ENCODE measurements at places on chromosomes 6 and 20.

DNA sequence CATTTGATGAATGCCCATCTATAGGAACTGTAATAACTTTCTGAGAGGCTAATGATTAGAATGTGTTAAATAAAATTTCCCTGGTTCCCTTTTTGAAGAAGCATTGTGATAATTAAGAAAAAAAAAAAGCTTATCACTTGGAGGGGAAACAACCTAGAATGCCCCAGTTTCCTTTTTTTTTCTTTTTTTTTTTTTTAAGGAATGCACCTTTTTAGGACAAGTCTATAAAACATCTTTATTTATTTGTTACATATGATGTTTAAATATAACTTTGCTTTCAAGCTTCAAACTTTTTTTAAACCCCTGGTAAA, 7.3 kb upstream of the MRPS10 start:
- DNase-seq: no peak

- no peak for DNase-seq
Measured at GRCh38 chr6:87618531-87618930, 28.6 kb downstream of the ORC3 start.

- peak; percentile 91 for DNase-seq
Measured at GRCh38 chr6:292506-293192, 362 bp downstream of the DUSP22 start.

DNA sequence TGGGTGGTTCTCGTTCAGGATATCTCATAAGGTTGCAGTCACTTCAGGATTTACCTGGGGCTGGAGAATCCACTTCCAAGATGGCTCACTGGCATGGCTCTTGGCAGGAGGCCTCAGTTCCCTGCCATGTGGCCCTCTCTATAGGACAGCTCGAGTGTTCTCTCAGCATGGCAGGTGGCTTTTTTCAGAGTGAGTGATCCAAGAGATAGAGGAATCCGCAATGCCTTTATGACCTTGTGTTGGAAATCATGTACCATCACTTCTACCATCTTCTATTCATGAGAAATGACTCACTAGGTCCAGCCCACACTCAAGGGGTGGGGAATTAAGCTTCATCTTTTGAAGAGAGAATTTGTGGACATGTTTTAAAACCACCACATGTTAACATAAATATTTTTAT, 37.8 kb downstream of the PPP1R16B start:
- DNase-seq: peak; percentile 80

DNA sequence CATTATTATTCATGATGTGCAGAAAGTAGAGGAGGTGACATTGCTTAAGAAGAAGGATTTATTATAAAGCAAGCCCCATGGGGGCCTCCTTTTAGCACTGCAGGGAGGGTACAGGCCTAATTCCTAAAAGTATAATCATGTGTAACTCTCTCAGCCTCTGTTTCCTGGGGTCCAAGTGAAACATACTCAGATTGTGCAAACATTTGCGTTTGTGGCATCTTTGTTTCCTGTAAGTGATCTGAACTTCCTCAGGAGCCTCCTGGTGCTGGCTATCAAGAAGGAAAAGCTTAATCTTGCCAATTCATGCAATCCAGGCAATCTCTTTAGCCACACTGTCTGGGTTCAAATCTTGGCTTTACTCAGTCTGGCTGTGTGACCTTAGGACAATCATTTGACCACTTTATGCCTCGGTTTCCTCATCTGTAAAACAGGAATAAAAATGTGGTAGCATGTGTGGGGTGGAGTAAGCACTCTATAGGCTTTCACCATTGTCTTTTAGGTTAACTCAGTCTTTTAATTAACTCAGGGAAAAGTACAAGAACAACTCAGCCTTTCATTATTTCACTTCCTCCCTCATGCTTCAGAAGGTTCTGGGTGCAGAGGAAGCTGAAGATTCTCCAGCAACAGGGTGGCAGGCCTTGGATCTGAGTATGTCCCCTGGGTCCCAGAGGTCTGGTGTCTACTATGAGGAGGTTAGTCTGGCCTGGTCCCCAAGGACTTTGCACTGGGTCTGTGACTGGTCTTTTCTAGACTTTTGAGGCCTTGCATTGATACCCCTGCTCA, 831 bp upstream of the SIRPB2 start:
- DNase-seq: no peak

- no peak for DNase-seq
Measured at GRCh38 chr20:61673152-61673847, 392.4 kb downstream of the TAF4 start.

DNA sequence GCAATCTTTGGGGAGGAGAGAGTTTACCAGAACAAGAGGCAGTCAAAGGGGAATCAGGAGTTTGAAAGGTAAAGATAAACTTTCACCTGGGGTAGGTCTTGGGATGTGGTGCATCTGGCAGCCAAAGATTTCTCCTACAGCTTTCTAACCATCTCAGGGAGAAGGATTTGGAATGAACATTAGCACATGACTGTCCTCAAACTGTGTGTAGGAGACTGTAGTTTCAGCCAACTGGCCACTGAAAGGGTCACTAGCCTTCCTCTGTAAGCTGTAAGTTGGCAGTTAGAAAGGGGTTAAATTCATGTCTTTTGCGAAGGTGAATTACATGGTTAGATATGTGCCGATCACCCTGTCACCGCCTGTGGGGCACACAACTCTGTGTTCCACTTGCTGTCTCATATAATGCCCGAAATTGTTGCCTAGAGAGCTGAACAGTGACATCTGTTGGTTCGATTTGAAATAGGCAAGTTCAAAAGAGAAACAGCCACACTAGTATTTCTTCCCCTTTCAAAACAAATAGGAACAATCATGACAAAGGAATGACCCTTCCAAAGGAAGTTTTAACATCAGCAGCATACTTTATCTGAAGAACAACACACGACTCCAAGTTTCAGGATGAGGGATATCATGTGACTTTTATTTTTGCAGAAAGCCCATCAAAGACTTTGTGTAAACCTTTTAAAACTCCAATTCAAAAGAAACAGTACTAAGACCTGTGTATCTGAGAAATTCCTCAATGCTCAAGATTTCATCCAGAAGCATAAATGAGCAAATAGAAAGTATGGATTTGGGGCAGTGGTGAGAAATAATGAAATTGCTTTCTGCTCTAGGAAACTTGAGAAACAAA, 1.1 kb upstream of the OPN5 start:
- peak; percentile 65 for DNase-seq

- DNase-seq: no peak
Measured at GRCh38 chr6:97187951-97188350, 95.1 kb downstream of the MMS22L start.

- DNase-seq: no peak
Measured at GRCh38 chr6:70547313-70547712, 19.4 kb upstream of the SDHAF4 start.

DNA sequence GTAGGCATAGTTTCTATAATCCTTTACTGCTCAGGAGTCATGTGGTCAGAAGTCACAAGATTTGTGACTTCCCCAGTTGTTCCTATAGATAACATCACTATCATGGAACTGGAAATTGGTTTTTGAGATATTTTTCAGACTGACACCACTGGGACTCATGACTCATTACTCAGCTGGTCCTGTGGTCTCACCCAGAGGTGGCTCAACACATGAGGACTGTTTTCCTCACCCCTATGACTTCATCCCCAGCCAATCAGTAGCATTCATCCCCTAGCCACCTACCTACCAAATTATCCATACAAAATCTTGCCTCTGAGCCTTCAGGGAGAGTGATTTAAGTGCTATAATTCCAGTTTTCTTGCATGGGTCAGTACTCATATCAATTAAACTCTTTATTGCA, 1217.7 kb downstream of the EPHA7 start:
- no peak for DNase-seq

- no peak for DNase-seq
Measured at GRCh38 chr6:137731960-137732616, 135.0 kb upstream of the TNFAIP3 start.

- no peak for DNase-seq
Measured at GRCh38 chr6:134888316-134888715, 61.6 kb downstream of the ALDH8A1 start.

DNA sequence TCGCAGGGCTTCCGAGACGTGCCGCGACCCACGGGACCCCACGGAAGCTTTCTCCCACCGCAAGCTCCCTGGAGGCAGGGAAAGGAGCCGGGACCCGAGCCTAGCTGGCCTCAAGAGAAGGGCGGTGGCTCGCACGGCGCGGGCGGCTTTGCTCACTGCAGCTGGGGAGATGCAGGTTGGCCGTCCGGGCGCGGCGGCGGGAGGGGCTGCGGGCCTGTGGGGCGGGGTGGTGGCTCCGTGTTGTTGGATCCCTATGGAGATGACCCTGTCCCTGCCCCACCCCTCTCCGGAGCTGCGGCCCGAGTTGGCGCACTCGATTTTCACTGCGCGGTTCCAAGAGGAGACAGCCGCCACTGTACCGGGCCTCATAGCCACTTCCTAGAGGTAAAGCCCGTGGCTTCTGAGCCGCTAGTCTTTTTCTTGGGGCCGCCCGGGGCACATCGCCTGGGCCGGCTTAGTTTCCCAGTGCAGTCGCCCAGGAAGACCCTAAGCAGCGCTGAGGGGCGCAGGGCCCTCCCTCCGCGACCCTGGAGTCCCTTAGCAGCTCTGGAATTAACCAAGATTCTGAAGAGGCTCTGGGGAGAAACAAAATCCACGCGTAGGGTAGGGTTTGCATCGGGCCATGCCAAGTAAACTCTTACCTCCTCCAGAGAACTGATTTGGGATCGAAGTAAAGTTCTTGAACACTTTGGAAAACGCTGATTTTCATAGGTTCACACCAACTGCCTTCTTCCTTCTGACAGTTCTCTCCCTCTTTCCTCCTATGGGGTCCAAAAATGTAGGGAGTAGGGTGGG, at the start of gene ECT2L:
Gene ECT2L, plus strand, starts transcription at position 279 of the 795 bp plus-strand sequence. CDS start 17,188 bp downstream, outside the sequence.
- DNase-seq: no peak

- DNase-seq: peak; percentile 83
Measured at GRCh38 chr6:149750136-149750609, 632 bp downstream of the PCMT1 start.

GRCh38 chr6:122068291-122068769, 331.1 kb upstream of the HSF2 start:
- DNase-seq: no peak

DNA sequence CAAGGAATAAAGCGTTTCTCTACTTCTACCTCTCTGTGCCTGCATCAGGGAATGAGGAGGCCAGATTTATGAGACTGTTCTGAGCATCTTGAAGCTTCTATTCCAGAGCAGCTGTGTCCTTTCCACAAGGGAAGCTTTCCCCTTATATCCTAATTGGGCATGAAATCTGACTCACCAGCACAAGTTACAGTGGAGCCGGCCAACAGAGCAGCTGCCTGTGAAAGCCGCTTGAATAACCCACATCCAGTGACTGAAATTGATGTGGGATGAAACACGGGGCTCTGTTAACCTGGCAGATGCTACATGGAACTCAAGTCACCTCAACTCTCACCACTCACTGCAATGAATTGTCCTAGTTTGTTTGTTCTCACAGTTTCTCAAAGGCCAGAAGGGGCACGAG, 400.3 kb downstream of the TFAP2A start:
- DNase-seq: no peak

GRCh38 chr6:143498428-143498827, 13.1 kb downstream of the FUCA2 start:
- no peak for DNase-seq

GRCh38 chr6:14882394-14883026, 363.4 kb upstream of the JARID2 start:
- no peak for DNase-seq

DNA sequence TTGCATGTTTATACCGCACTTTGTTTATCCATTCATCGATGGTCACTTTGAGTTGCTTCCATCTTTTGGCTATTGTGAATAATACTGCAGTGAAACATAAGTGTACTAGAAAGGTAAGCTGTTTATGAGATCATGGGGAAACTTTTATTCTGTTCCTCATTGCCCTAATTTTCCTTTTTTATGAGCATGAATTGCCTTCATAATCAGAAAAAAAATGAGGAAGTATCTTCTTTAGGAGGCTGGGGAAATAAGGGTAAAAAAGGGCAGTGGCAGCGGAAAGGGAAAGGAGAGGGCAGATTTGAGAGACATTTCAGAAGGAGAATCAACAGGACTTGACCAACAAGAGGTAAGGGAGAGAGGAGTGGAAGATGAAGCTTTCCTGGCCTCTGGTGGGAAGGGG, 14.3 kb upstream of the SERINC3 start:
- no peak for DNase-seq

- DNase-seq: no peak
Measured at GRCh38 chr6:3036861-3037637, 31.2 kb upstream of the RIPK1 start.

GRCh38 chr20:34311118-34312023, 8.2 kb upstream of the AHCY start:
- DNase-seq: no peak

All from activated effector memory CD4-positive, alpha-beta T cell treated with anti-CD3 and anti-CD28 coated beads, Interleukin-2, amount 50 U/mL, for 16 hours (primary cell).